Mammary epithelial cell (primary cell): ENCODE measurements at places on chromosomes 3 and 15. TPM values are rescaled to one million over a fixed set of nuclear protein-coding genes. Genes with fewer than 3 reads are reported as not detected.

Gene CLRN1
- not detected for polyA plus RNA-seq

Gene SLC28A1
- polyA plus RNA-seq: not detected

Gene CPNE4
- 0.62 TPM for polyA plus RNA-seq

Gene IL5RA
- polyA plus RNA-seq: not detected

Gene HESX1
- 0.31 TPM for polyA plus RNA-seq

Gene CYP11A1
- not detected for polyA plus RNA-seq

Gene TOMM70
- polyA plus RNA-seq: 22.9 TPM

Gene HRG
- polyA plus RNA-seq: 0.20 TPM

Gene APEH
- polyA plus RNA-seq: 188 TPM

Gene CASR
- not detected for polyA plus RNA-seq

Gene WDR49
- not detected for polyA plus RNA-seq

Gene TGM5
- not detected for polyA plus RNA-seq

Gene UBE2E2
- 48.5 TPM for polyA plus RNA-seq

Gene GOLGA6A
- polyA plus RNA-seq: not detected

Gene SCG5
- polyA plus RNA-seq: 3.0 TPM

Gene SLCO2A1
- 0.83 TPM for polyA plus RNA-seq

Gene SLC24A5
- polyA plus RNA-seq: not detected

Gene CHRM5
- 0.02 TPM for polyA plus RNA-seq

Gene WDR76
- polyA plus RNA-seq: 8.9 TPM
